ENCODE measurements at places on chromosomes 4 and X.

DNA sequence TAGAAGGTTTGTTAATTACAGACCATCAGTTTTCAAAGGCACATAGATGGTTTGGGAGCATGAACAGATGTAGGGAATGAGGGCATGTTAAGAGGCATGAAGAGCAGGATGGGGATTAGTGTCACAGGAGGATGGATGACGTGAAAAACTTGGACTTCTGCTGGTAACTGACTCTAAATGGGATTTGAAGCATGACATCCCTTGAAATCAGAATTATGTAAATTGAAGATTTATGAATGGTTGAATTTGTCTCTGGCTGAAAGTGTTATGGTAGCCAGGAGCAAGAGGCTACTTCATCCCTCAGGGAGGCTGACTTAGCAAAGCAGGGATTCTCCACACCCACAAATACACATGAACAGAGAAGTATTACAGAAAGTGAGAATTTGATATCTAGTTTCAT is 454.6 kb downstream of the MAGEB5 start:
- no peak for DNase-seq

- DNase-seq: no peak
These were observed 33.0 kb upstream of the PNPLA4 start for GRCh38 chrX:7960246-7960645.

DNA sequence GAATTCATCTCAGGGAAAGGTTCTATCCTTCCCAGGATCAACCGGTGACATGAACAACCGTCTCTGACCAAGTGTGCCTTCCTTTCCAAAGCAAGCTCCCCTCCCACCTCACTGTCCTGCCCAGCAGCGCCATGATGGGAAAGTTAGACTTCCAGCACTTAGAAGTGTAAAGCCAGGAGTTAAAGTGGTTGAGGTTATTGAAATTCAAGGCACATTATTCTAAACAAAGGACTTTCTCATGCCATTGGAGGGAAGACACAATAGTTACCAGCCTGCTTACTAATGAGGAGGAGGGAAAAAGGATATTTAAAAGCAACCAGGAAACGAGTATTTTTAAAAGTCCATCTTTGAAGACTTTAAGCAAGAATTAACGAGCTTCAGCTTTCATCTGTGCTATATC is 96.8 kb downstream of the NSUN7 start:
- DNase-seq: no peak

- DNase-seq: no peak
These were observed 47.6 kb upstream of the FGG start for GRCh38 chr4:154660052-154660451.

- no peak for DNase-seq
These were observed 113.6 kb downstream of the ZNF518B start for GRCh38 chr4:10343656-10344055.

- DNase-seq: no peak
These were observed 51.7 kb upstream of the CLCN4 start for GRCh38 chrX:10104958-10105658.

- DNase-seq: no peak
These were observed 274.3 kb upstream of the NR3C2 start for GRCh38 chr4:148716431-148717052.

- no peak for DNase-seq
These were observed 67.6 kb downstream of the CLDN34 start for GRCh38 chrX:10034740-10035260.

- DNase-seq: no peak
These were observed 243.9 kb upstream of the VCX3A start for GRCh38 chrX:6778544-6779503.

DNA sequence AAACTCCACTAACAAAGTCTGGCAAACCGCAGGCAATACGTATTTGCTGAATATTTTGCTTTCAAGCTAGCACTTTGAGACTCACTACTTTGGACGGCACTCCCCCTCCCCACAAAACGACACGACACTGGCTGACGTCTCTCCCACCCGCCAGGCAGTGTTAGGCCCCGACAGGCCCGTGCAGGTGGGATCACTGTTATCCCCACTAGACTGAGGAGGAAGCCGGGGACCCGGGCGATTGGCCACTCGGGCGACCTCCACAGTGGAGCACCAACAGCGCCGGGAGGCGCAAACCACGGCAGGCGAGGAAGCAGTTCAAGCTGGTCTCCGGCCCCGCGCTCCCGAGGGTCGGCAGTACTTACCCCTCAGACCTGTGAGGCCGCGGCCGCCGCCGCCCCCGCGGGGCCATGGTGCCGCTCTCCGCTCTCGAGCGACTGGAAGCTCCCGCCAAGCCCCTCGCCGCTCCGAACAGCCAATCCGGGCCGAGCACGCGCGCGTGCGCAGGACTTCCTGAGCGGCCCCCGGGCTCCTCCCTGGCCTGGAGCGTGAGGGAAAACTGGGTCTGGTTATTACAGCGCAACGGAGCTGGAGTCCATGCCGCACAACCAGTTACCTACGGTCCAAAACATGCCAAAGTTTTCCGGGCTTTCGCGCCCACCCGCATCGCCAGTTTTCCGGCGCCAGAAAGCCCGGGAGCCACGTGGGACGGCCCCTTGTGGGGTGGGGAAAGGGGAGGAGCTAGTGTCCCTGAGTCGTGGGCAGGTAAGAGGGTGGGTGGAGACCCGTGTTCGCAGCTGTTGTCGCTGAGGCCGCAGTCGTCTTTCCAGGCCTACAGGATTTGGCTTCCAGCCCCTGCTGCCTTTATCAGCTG is at the start of gene CENPU:
TSS of gene CENPU (minus strand) at position 443 of the 871 bp plus-strand sequence. CDS start at position 409, 34 bp downstream.
- peak; percentile 89 for DNase-seq

- no peak for DNase-seq
These were observed 59.8 kb downstream of the ANOS1 start for GRCh38 chrX:8672176-8672575.

- no peak for DNase-seq
These were observed 3.4 kb downstream of the RAB33B start for GRCh38 chr4:139457318-139457717.

- no peak for DNase-seq
These were observed 28.8 kb downstream of the NKX6-1 start for GRCh38 chr4:84470204-84470785.

DNA sequence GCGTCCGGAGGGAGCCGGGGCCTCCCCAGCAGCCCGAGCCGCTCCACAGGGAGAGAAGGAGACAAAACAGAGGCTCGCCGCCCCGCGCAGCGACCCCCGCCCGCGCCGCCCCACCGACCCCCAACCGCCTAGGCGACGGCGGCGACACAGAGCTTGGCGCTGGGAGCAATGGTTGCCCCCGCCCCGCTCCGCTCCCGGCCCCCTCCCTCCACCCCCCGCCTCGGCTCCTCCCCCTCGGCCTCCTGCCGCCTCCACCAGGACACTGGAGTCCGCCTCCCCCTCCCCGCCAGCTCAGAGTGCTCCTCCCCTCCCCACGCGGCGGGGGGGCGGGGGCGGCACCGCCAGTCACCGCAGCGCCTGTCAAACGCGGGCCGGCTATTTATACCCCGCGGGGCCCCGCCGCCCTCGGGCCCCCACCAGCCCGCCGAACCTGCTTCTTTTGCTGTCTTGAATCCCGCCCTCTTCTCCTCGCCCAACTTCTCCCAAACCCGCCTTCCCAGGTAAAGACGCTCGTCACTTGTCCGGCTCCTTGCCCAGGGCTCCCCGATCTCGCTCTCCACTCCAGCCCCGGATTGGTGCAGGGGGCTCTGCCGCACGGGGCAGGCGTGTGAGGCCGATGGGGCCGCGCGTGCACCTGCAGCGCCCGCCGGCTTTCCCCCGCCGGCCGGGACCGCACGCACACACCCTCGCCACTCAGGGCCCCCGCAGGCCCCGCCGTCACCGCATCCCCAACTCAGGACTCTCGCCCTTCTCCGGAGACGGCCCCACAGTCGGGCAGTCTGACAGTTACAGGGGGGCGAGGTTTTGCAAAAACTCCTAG is at the start of gene ELF2:
TSS of gene ELF2 (minus strand) at position 170 of the 820 bp plus-strand sequence. CDS start 39,517 bp downstream, outside the sequence.
- peak; percentile 76 for DNase-seq

DNA sequence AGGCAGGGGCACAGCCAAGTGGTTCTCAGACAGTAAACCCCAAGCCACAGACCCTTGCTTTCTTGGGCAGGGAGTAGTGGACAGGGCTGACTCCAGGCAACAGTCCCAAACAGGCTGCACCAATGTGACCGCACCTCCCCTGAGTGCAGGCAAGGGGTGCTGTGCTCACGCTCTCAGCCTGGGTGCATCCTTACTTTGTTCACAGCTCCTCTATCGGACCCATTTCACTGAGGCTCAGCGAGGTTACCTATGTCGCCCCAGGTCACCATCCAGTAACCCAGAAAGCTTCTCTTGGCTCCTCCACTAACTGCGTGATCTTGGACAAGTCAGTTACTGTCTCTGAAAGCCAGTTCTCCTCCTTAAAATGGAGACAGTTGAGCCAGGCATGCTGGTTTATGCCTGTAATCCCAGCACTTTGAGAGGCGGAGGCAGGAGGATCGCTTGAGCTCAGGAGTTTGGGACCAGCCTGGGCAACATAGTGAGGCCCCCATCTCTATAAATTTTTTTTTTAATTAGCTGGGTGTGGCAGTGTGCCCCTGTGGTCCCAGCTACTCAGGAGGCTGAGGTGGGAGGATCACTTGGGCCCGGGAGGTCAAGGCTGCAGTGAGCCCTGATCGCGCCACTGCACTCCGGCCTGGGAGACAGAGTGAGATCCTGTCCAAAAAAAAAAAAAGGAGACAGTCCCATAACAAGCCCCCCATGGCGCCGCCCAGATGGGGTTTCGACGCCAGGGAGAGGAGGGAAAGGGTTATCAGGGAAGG is 823 bp upstream of the MAN2B2 start:
- no peak for DNase-seq

- no peak for DNase-seq
These were observed 56.2 kb upstream of the ANKRD50 start for GRCh38 chr4:124768596-124769365.

GRCh38 chr4:101670897-101671296 is 119.6 kb upstream of the BANK1 start:
- no peak for DNase-seq

DNA sequence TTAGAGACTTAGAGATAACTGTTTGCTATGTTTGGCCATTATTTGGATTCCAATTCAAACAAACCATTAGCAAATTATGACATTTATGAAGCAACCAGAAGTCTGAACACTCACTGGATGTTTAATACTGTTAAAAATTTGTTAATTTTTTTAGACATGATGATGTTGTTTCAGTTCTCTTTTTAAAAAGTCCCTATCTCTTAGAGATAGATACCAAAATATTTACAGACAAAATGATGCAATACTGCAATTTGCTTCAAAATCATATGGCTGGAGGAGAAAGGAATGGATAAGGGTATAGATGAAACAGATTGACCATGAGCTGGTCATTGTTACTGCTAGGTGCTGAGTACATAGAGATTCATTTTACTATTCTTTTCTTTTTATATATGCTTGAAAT is 534.6 kb downstream of the BCOR start:
- no peak for DNase-seq

GRCh38 chr4:3819210-3819919 is 53.2 kb downstream of the ADRA2C start:
- DNase-seq: no peak

GRCh38 chr4:13640149-13640940 is 12.8 kb upstream of the BOD1L1 start:
- no peak for DNase-seq

DNA sequence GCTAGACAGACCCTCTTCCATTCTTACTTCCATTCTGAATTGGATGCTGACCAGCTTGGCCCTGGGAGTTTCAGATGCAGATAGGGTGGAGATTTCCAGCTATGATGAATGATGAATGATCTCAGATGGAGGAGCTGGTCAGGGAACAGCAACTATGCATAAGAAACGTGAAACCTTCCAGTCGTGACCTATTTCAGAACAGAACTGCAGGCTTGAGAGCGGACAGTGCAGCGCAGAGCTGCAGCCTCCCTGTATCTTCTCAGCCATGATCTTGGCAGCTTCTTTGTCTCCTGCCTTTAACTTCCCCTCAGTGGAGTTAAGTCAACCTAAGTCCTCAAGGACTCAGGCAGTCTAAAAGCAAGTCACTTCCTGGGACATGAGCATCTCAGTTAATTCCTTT is 43.3 kb upstream of the HAND2 start:
- no peak for DNase-seq

DNA sequence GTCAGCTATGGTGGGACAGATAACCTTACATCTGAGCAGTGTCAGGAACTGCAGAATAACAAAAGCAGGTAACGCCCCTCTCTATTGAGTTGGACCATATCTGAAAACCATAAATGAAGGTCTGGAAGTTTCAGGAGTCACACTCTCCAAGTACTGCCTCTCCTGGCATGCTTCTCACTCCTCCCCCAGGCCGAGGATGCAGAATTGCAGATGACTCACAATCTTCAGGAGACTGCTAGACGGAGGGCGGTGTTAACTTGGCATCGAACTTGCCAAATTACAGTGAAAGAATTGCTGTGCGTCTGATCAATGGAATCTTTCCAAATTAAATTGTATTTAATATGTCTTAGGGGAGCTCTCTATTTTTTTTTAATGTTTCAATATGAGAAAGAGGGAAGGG is 67.1 kb upstream of the TRIM2 start:
- DNase-seq: no peak

GRCh38 chrX:56802921-56803849 is 74.1 kb downstream of the NBDY start:
- no peak for DNase-seq

DNA sequence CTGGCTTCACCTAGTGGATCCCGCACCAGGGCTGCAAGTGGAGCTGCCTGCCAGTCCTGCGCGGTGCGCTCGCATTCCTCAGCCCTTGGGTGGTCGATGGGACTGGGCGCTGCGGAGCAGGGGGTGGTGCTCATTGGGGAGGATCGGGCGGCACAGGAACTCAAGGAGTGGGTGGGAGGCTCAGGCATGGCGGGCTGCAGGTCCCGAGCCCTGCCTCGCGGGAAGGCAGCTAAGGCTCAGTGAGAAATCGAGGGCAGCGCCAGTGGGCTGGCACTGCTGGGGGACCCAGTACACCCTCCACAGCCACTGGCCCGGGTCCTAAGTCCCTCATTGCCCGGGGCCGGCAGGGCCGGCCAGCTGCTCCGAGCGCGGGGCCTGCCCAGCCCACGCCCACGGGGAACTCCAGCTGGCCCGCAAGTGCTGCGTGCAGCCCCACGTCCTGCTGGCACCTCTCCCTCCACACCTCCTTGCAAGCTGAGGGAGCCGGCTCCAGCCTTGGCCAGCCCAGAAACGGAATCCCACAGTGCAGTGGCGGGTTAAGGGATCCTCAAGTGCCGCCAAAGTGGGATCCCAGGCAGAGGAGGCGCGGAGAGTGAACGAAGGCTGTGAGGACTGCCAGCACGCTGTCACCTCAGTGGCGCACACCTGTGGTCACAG is 27.6 kb upstream of the PGRMC1 start:
- no peak for DNase-seq

DNA sequence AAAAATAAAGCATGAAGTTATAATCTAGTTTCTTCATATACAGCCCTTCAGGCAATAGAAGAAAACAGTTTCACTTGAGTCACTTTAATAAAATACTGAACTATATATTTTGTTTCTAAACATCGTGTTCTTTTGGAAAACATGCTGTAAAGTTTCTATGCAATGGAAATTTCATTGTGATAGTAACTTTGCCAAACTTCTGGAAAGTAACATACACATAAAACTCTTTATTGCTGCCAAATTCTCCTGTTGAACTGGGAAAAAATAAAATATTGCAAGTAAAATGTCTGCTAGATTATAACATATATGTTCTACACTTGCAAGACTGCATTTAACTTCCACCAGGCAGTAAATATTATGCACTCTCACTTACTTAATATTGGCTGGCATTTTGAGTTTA is 635.4 kb downstream of the SPRY1 start:
- no peak for DNase-seq

GRCh38 chr4:184728858-184729257 is 5.0 kb downstream of the CENPU start:
- DNase-seq: no peak
